ENCODE measurements at places on chromosomes 7 and 10.
A peak's percentile ranks its signal among the peaks of the same experiment; 100 is the strongest.

DNA sequence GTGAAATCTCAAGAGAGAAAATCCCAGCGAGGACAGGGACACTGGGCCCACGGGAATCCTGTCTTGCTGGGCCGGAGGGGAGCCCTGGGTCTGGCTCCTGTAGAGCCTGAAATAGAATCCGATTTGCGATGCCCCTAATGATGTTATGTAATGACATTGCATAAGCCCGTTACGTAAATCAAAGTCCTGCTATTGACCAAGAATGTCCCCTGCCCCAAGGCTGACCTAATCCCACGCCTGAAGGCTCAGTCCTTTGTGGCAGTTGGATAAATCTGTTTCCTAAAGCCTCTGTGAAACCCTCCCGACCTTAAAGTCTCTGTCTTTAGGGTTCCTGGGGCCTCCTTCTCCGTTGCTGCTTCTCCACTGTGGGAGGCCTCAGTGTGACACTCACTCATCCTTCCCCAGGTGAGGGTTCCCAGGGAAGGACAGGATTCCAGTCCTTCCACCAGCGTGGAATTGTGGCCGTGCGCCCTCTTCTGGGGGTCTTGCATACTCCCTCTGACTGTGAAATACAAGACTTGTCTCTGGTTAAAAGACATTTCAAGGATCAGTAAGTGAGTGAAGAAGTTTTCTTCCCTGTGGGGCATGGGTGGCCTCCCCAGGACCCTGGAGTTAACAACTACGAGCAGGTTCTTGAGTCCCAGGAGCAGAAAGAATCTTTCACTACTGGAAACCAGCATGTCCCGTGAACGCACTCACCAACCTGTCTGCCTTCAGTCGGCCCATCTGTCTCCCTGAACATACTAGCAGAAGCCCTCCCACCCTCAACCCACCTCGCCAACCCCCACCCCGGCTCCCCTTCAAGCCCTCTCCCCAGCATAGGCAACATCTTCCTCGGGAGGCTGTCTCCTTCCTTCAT lies 19.8 kb downstream of the ZNF467 start:
- DNase-seq: peak; percentile 75

DNA sequence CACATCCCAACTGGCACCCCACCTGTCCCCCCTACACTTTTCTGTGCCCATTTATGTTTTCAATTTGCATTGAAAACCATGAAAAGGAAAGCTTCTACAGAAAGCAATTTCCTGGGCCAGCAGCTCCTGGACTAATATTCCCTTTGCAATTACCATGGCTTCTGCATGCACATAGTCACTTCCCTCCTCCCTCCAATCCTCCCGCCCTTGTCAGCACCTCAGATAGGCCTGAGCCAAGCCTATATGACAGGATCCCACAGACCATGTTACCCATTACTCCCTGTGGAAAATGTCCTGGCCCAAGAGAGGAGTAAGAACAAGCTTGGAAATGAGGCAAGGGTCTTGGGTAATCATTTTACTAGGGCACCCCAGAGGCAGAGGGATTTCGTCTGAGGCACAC lies 38.1 kb downstream of the FBXW4 start:
- no peak for DNase-seq

DNA sequence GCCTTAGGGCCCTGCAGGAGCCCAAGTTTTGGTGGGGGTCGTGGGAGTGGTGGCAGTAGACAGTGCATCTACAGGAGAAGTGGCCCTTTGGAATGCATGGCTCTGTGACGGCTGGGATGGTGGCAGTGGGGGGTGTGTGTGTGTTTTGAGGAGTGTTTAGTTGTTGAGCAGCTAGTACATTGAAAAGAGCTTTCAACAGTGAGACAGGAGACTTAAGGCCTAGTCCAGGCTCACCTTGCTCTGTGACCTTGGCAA lies 27.1 kb downstream of the ZNF775 start:
- peak; percentile 23 for DNase-seq

- DNase-seq: no peak
Measured at GRCh38 chr7:131443496-131443895, 112.9 kb downstream of the PODXL start.

DNA sequence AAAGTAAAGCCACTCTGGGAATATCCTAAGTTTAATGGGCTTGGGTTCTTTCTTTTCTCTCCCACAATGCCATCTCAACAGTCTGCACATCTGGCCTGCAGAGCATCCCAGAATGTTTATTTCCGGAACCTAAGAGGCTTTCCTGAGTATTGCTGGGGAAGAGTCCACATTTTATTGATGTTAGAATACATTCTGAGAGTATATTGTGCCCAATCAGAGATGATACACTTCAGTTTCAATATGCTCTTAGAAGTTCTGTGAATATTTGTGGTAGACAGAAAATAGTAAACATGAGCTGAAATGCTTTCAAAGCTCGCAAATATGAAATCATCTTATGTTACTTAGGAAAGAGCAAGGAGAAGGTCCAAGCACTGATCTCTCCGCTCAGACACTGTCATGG lies 200.6 kb downstream of the TWIST1 start:
- DNase-seq: no peak

- DNase-seq: no peak
Measured at GRCh38 chr7:30896036-30896435, 15.6 kb upstream of the AQP1 start.

DNA sequence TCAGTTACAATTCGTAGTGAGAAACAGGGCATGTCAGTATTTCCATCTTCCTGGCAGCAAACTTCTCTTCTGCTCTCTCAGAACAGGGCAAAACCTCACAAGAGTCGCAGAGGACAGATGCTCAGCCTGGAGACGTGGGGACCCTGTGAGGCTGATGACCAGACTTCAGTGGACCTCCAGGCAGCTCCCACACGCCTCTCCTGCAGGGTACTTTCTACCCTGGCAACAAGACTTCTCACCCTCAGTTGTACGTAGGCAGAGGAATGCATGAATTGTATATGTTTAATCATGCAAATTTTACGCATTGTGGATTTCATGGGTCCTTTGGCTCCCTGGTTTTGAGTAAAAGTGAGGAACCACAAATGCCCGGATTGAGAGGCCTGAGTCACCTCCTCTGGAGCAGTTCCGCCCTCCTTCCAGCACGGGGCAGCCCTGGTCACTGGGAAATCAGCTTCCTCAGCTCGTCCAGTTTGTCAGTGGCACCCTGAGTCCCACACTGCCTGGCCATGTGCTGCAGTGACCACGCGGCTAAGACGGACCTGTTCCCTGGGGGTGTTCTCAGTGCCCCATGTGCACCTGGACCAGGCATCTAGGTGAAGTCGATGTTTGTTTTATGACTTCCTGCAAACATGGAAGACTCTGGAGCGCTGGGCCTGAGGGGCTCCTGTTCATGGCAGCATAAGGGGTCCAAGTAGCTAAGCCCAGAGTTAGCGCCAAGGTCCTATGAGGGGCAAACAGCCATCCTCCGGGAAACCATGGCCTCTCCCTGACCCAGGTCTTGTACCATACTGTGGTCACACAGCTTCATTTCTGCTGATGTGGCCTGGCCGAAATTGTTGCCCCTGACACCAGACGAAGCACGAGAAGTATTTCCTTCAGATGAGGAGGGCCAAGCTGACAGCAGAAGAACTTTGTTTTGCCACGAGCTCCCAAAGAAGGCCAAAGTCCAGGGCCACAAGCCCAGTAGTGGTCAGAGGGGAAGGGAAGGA lies 165.1 kb downstream of the TNS3 start:
- no peak for DNase-seq

- DNase-seq: peak; percentile 45
Measured at GRCh38 chr7:39948375-39948955, 1.6 kb upstream of the CDK13 start.
